ENCODE measurements at places on chromosomes 6 and 20.

DNA sequence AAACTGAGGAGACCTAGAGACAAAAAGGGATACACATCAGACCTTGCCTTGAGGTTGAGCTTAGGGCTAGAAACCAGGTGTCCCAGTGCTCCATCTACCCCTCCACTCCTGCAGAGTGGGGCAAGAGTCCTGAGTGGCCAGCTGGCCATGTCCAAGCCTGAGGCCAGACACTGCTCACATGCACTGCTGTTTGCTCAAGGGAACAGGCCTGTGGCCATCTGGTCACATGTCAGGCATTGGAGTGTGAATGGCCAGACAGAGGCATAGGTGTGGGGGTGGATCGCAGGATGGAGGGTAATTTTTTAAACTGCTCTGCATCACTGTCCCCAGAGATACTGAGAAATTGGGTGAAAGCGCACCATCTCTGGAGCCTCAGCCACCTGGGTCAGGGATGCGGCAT, 30.5 kb downstream of the MAFB start:
- DNase-seq = no peak

GRCh38 chr6:49888742-49889431, 22.6 kb upstream of the CRISP1 start:
- DNase-seq = no peak

- DNase-seq = no peak
Measured at GRCh38 chr20:51380401-51381385, 161.8 kb downstream of the NFATC2 start.

GRCh38 chr6:163128324-163128723, 286.2 kb upstream of the QKI start:
- DNase-seq = no peak

DNA sequence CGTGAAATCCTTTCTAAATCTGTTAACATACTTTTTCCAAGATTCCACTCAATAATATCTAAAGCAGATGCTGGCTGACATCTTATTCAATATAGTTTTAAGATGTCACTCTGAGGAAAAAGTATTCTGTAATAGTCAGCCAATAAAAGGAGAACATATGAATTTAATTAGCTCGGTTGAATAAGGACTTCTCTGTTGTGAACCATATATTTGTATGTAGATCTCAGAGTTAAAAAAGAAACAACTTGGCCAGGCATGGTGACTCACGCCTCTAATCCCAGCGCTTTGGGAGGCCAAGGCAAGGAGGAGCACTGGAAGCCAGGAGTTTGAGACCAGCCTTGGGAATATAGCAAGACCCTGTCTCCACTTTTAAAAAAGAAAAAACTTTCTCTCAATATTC, 7.4 kb upstream of the CD24 start:
- no peak for DNase-seq

DNA sequence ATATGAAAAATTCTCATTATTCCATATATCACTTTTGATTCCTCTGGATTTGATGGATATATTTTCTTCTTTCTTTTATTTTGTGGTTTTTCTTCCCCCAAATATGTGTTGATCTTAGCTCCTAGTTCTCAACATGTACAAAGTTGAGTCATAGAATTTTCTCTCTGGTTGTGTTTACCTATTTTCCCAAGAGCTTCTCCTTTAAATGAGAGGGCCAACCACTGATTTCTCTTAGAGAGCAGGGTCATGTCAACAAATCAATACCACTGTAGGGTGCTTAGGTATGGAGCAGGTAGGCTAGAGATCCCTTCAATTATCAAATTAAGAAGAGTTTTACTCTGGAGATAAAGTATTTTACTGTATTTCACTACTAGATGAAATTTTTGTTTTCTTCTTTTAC, 145.7 kb downstream of the BMP5 start:
- no peak for DNase-seq

GRCh38 chr6:166411721-166412151, 29.0 kb upstream of the MPC1 start:
- no peak for DNase-seq

GRCh38 chr20:1561350-1561749, 3.8 kb upstream of the SIRPD start:
- no peak for DNase-seq

- no peak for DNase-seq
Measured at GRCh38 chr20:37243937-37244571, 17.6 kb downstream of the GHRH start.

DNA sequence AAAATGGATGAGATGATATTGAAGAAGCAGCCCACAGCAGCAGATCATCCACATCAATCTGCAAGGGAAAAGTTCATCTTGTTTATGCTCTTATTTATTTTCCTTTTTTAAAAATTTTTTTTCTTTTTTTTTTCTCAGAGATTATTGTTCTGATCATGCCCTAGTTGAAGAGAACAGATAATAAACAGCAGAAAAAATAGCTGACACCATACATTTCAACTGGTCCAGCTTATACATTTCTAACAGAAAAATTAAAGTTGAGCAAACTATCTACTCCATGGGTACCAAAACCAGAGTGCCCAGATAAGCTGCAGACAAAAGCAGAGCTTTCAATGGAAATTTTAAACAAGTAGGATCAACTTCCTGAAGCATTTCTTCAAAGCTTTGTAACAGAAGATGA, 9.3 kb downstream of the KIAA0319 start:
- DNase-seq = no peak

GRCh38 chr6:140285998-140286690, 911.7 kb upstream of the CITED2 start:
- DNase-seq = no peak

DNA sequence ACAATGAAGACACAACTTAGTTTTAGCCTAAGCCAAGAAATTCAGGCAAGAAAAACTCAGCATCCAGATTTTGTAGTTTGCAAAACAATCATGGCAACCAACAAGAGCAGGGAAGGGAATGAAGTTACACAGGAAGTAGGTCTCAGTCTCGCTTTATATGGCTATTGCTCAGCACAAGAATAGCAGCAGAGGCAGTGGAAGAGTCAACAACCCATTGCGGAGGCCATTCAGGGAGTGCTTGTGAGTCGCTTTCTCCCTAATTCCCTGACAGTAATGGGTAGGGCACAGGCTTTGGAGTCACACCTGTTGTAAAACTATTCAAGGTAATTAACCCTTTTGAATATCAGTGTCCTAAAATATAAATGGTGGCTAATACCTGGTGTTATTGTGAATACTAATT, 238.5 kb downstream of the HDGFL1 start:
- no peak for DNase-seq

All from retina (tissue), 1 donor.